Stimulated activated CD4-positive, alpha-beta T cell treated with anti-CD3 and anti-CD28 coated beads, Interleukin-4, amount 100 ng/mL, for 24 hours (primary cell): ENCODE measurements at places on chromosomes 2 and 18.

- DNase-seq: no peak
These were observed 154.9 kb downstream of the MYO3B start for GRCh38 chr2:170332676-170333402.

GRCh38 chr2:182729710-182730339, 13.8 kb downstream of the DNAJC10 start:
- no peak for DNase-seq

- DNase-seq: peak; percentile 37
These were observed 3.9 kb upstream of the SOS1 start for GRCh38 chr2:39124746-39125057.

GRCh38 chr18:61727241-61728193, 165.3 kb downstream of the RNF152 start:
- DNase-seq: no peak

DNA sequence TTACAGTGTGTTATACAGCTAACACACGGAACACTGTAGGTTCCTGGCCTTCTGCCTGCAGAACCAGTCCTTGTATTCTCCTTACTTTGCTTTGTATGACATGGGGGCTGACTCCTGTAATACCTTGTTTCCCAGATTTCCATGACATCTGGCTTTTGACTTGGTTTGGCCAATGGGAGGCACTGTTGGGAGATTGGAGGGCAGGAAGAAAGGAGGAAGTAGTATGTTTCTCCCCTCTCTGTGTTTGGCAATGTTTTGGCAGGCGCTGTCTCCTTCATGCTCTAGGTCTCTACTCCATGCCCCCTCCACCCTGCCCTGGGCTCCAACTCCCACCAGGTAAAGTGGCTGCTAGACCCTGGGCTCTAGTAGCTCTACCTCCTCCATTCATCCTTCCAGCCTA, 331.1 kb upstream of the SLC14A2 start:
- no peak for DNase-seq

GRCh38 chr18:49032189-49032584, 81.4 kb upstream of the SMAD7 start:
- DNase-seq: no peak
